ENCODE measurements at places on chromosomes 6 and 20.

GRCh38 chr20:34189572-34190163 is 51.6 kb upstream of the ASIP start:
- no peak for DNase-seq

DNA sequence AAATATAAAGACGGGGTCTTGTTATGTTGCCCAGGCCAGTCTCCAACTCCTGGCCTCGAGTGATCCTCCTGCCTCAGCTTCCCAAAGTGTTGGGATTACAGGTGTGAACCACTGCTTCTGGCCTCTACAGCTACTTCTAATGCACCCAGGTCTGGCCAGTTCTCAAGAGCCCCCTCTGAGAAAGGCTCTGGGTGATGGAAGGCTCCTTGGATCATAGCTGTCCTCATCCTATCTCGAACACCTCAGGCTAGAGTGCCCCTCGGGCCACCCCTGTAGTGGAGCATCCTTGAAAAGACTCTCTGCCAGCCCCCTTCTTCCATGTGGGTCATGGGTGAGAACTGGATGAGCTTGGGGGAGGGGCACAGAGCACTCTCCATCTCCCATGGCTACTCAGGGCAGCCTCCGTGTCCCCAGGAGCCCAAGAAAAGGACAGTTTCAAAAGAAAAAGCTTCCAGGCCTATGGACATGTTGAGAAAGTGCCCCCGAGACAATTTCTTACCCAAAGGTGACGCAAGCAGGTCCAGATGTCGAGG is 714 bp upstream of the MYLK2 start:
- DNase-seq = no peak

GRCh38 chr20:41422953-41423352 is 56.3 kb upstream of the EMILIN3 start:
- no peak for DNase-seq

GRCh38 chr20:2602046-2602735 is 50.2 kb upstream of the NOP56 start:
- DNase-seq = no peak

Data from Karpas-422 (cell line).